ENCODE measurements at places on chromosomes 5 and 9. TPM values are rescaled to one million over a fixed set of nuclear protein-coding genes. Genes with fewer than 3 reads are reported as not detected.

GRCh38 chr9:4666042-4666699, at the start of gene SPATA6L:
Gene SPATA6L, minus strand, starts transcription at chr9:4666480. Its CDS starts 230 bp downstream, at chr9:4666250.
- peak; percentile 79 for DNase-seq

- peak; percentile 57 for DNase-seq
These were observed 1.4 kb downstream of the MLLT3 start for GRCh38 chr9:20620650-20621470.

GRCh38 chr9:72958485-72959281, 5.8 kb upstream of the ALDH1A1 start:
- no peak for DNase-seq

GRCh38 chr5:112930082-112930344, 8.0 kb upstream of the REEP5 start:
- no peak for DNase-seq

DNA sequence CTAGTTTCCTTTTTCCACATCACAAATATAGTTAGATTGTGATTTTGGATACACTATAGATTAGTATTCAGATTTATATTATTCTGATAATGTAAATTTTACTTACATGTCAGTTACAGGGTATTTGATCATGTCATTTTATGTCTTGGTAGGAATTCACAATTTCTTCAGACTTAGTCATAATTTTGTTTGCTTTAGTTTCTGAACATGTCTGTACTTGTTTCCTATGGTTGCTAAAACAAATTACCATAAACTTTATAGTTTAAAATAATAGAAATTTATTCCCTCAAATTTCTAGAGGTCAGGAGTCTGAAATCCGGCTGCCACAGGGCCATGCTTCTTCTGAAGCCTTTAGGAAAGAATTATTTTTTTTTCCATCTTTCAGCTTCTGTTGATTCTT, 1817.2 kb upstream of the CDH9 start:
- DNase-seq, result no peak

Gene ACSL6
- total RNA-seq, result 0.93 TPM

Gene ALAD
- 50.3 TPM for total RNA-seq

Gene TMEM232
- total RNA-seq, result 1.8 TPM

Gene C5orf34
- total RNA-seq, result 5.0 TPM
